ENCODE measurements at places on chromosomes 5 and 9.

DNA sequence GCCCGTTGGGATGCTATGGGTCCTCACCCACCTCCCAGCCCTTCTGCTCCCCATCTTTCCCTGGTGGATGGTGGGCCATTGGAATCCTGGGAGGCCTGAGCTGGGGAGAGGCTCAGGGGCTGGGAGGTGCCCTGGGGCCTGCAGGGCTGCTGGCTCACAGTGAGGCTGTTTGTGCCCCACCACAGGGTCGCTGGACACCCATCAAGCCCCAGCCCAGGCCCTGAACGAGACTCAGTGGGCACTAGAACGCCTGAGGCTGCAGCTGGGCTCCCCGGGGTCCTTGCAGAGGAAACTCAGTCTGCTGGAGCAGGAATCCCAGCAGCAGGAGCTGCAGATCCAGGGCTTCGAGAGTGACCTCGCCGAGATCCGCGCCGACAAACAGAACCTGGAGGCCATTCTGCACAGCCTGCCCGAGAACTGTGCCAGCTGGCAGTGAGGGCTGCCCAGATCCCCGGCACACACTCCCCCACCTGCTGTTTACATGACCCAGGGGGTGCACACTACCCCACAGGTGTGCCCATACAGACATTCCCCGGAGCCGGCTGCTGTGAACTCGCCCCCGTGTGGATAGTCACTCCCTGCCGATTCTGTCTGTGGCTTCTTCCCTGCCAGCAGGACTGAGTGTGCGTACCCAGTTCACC lies 4.9 kb upstream of the AIF1L start:
- DNase-seq = no peak

GRCh38 chr5:168471785-168472184 lies 14.5 kb upstream of the RARS1 start:
- no peak for DNase-seq

GRCh38 chr9:20620650-20621470 lies 1.4 kb downstream of the MLLT3 start:
- DNase-seq = no peak

DNA sequence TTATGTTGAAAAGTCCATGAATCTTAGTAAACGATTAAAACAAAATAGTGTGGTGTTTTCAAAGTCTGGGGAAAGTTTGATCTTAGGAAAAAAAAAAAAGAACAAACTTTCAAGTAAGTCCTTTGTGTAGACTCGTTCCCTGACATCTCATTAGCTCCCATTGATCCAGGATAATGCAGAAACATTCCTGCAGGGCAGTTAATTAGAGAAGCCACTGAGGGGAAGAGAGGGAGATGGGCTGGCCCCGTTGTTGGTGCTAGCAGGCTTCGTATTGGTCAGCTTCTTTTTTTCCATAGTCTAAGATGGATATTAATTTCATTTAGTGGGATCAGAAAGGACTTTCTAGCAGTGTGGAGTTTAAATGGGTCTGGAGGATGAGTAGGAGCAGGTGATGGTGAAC lies 340.2 kb downstream of the DRD1 start:
- no peak for DNase-seq

- DNase-seq = no peak
These were observed 355.6 kb upstream of the DAB2 start for GRCh38 chr5:39780347-39780746.

- DNase-seq = no peak
These were observed 18.2 kb downstream of the FAF2 start for GRCh38 chr5:176466245-176466871.

DNA sequence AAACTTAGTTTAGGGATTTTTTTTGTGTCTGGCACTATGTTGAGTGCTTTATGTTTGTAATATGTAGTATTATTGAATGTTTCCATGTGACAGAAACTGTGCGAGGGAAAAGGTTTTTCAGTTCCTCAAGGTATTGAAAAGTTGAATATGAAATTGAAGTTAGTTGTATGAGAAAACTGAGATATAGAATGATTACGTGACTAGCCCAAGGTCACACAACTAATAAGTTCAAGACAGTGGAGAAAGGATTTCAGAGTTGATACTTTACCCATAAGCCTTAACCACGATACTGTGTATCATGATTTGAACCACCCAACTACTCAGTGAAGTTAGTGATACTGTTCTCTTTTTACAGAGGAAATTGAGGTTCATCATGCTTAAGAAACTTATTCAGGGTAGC lies 5.7 kb downstream of the NIPBL start:
- DNase-seq = no peak

GRCh38 chr5:109779036-109779735 lies 89.5 kb downstream of the MAN2A1 start:
- no peak for DNase-seq

DNA sequence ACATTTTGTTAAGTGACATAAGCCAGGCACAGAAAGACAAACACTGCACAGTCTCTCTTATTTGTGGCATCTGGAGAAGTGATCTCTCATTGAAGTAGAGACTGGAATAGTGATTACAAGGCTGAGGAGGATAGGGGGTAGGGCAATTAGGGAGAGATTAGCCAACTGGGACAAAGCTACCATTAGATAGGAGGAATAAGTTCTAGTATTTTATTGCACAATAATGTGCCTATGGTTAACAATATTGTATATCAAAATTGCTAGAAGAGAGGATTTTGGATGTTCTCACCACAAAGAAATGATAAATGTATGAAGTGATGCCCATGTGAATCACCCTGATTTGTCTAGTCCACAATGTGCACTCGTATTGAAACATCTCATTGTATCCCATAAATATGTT lies 281.8 kb downstream of the MTRR start:
- DNase-seq = no peak

DNA sequence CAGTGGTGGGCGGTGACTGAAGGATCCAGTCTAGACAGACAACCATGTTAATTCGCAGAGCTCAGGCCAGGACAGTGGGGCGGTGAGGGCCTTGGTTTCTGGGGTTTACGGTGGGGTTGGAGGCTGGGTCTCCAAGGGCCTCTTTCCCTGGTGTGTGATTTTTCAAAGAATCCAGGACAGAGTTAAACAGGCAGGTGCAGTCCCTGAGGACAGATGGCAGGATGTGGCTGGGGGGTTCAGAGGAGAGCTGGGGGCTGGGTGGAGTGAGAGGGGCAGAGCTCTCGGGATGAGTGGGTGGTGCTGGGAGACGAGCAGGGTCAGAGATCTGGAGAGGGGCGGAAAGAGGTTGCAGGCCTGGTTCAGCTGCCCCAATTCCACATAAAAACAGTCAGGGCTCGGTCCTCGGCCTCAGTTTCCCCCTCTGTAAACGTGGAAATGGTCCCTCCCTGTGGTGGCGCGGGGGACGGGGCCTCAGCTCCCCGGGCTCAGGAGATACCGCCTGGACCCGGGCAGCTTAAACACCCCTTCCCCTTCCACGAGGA lies 145.9 kb downstream of the GAPVD1 start:
- no peak for DNase-seq

- DNase-seq = no peak
These were observed 30.6 kb downstream of the SNX2 start for GRCh38 chr5:122805481-122805880.

DNA sequence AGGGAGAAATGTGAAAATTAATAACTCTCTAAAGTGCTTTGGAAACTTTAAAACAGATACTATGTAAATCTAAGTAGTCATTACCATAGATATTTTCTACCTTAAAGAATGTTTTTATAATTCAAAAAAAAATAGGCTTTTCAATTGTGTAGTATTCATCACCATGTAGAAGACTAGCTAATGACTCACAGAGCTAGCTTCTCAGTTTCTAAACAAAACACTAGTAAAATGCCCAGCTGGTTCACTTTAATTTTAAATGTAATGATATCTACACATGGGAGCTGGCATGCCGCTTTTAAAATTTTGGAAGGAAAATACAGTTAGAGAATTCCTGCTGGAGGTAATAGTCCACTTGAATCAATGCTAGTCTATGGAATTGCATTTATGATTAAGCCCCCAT lies 509.8 kb downstream of the CSNK1G3 start:
- DNase-seq = no peak

GRCh38 chr9:128550226-128550625 lies 2.2 kb upstream of the SPTAN1 start:
- no peak for DNase-seq

- peak; percentile 57 for DNase-seq
These were observed 8.2 kb downstream of the RPP25L start for GRCh38 chr9:34603610-34604231.

GRCh38 chr5:126650463-126650862 lies 49.7 kb downstream of the PHAX start:
- DNase-seq = no peak

DNA sequence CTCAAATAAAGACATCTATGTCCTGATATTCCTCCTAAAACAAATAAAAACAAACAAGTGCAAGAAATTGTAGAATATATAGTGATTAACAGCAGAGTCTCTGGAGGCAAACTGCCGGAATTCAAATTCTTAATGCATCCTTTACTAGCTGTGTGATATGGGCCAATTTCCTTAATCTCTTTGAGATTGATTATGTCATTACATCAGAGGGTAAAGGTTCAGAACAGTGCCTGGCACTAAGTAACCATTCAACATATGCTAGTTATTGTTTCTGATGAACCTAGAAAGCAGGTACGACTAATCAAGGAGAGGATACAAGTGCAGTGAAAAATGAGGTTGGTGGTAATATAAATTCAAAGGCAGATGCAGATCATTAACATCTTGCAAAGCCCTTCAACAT lies 81.1 kb upstream of the ADAMTS19 start:
- no peak for DNase-seq

GRCh38 chr5:31769530-31769929 lies 130.6 kb downstream of the PDZD2 start:
- DNase-seq = no peak

GRCh38 chr5:1723476-1723875 lies 76.2 kb downstream of the MRPL36 start:
- no peak for DNase-seq

DNA sequence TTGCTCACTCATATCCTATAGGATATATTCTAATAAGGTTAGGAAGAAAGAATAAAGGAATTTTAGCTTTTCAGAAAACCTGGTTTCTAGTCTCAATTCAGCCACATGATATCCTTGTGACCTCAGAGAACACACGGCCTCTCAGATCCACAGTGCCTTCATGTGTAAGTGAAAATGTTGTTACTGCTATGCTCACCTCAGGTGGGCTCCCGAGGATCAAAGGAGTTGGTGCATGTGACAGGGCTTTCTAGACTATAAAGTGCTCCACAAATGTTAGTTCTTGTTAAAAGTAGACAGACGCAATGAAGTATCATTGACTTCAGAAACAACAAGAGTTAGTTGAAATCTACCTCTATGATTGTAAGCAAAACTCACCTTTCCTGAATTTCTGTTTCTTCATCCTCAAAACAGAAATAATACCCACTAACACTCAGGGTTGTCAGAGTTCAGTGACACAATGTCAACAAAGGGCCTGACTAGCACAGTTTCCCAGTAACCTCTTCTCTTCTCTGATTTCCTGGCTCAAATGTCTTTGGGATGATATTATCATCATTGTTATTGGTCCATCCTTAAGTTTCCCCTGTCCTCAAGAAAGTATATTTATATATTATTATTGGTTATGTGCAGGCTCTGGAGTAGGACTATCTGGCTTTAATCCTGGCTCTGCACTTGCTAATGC lies 36.0 kb upstream of the MAN2A1 start:
- DNase-seq = no peak

GRCh38 chr5:171850324-171850947 lies 64.8 kb downstream of the SMIM23 start:
- DNase-seq = no peak

DNA sequence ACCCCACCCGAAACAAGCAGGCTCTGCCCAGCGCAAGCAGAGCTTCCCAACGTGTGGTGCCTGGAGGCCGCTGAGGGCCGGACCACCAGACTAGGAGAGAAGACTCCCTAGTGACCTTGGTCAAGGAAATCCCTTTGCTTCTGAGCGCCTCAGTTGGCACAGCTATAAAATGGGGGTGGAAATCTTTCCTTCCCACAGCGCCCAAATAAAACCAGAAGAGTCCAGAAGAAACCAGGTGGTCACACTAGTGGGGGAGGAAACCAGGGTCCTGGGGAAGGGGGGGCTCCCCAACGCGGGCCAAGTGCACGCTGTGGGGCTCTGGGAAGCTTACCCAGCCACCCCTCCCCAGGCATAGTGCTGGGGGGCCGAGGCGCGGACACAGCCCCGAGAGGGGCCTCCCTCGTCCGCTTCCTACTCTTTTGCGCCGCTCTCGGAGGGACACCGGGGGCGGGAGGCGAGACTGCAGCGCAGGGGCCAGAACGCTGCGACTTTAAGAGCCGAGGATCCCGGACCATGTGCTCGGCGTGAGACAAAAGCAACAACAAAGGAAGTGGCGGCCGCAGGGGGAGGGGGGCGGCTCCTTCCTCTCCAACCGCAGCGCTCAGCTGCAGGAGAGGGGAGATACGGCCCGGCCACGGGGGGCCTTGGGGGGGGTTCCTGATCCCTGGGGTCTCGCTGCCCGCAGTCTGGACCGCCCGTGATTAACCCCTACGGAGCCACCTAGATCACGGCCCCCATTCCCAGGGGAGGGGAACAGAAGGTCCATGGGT lies 885 bp downstream of the RNF44 start:
- DNase-seq = peak; percentile 76

- no peak for DNase-seq
These were observed 332.4 kb downstream of the DMAC1 start for GRCh38 chr9:7467186-7467585.

- no peak for DNase-seq
These were observed 29.6 kb upstream of the UBAC1 start for GRCh38 chr9:135990468-135991429.

DNA sequence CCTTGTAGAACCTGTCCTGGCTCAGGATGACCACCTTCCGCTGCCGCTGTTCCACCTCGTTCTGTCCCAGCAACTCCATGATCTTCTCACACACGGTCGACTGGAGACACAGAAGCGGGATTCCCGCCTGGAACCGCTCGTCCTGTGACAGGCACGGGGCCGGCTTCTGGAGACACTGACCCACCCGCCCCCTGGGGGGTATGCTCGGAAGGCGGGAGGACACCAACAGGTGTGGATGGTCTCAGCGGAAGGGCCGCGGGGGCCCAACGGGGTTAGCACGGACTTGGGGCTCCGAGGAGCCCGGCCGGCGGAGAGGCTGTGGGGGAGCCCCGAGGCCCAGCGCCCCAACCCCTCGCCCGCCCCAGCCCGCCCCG lies 530 bp downstream of the UCK1 start:
- no peak for DNase-seq

- no peak for DNase-seq
These were observed 30.2 kb upstream of the CCNG1 start for GRCh38 chr5:163407034-163407655.

GRCh38 chr5:110104726-110105669 lies 415.3 kb downstream of the MAN2A1 start:
- DNase-seq = no peak

- peak; percentile 2 for DNase-seq
These were observed 174.1 kb downstream of the KDM4C start for GRCh38 chr9:6931913-6932312.

GRCh38 chr5:139388198-139388821 lies 1.4 kb downstream of the MZB1 start:
- DNase-seq = no peak

- DNase-seq = no peak
These were observed 62.3 kb downstream of the LPAR1 start for GRCh38 chr9:110975969-110976368.

Data from stimulated activated CD8-positive, alpha-beta memory T cell treated with anti-CD3 and anti-CD28 coated beads, Interleukin-4, amount 100 ng/mL, for 4 hours (primary cell).